Psoas muscle (tissue), 8 donors: ENCODE measurements at places on chromosomes 6 and 20. TPM values are rescaled to one million over a fixed set of nuclear protein-coding genes. Genes with fewer than 3 reads are reported as not detected.
A peak's percentile ranks its signal among the peaks of the same experiment; 100 is the strongest.

- H3K27ac ChIP-seq, result peak overlapping the region; percentile 42
- H3K27me3 ChIP-seq, result no peaks in the 10 kb centered on the region
- H3K36me3 ChIP-seq, result no peaks in the 10 kb centered on the region
- no peaks in the 10 kb centered on the region for H3K4me1 ChIP-seq
- no peak for DNase-seq
- no peak overlapping the region for H3K4me3 ChIP-seq
Measured at GRCh38 chr6:141552463-141552862, 580.3 kb upstream of the GJE1 start.

DNA sequence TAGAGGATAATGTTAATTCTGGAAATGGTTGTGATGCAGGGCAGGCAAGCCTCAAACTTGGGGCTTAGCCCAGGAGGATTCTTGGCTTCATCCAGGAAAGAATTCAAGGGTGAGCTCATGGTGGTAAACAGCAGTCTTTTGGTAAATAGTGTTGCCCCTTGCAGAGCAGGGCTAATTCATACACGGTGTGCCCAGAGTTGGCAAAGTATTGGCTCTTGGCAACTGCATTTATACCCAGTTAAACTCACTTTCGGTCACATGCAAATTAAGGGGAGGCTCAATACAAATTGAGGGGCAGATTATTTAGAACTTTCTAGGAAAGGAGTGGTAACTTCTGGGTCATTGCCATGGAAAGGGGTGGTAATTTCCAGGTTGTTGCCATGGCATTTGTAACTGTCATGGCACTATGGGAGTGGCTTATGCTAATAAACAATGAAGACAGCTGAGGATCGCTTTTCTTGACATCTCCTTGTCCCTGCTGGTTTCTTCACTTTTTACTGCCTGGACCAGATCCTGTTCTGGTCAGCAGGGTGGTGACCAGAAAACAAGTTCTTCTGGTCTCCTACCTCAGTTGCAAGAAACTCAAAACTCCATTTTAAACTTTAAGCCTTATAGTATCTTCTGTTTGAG lies 3.9 kb upstream of the OTOR start:
- no peak for DNase-seq
- H3K27me3 ChIP-seq, result peaks cover 4% of the 10 kb centered on the region
- no peaks in the 10 kb centered on the region for H3K4me1 ChIP-seq
- no peak overlapping the region for H3K27ac ChIP-seq

DNA sequence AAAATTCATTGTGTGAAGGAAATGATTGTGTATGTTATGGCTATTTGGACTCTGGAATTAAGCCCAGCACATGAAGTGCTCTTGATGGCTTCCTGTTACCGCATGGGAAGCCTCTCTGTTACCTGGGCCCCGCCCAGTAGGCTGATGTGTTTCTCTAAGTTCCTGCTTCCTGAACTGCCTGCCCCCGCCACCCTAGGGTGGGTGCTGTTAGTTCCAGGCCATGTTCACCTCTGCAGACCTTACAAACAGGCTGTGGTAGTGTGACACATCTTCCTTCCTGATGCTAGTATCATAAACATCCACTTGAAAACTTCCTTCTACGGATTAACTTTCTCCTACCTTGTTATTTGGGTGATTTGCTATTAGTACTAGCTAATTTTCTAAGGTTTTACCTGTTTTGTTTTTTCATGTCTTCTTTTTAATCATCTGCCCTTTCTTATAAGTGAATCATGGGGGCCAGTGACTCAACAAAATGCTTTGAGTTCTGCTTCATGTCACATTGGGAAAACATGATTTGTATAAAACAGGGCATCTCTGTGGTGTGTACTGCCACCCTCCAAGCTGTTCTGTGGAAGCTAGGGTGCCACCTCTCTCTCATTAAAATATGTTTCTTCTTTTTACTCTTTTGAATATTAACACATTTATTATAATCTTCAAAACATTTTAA lies 40.6 kb downstream of the SH3BGRL2 start:
- H3K4me1 ChIP-seq, result peaks cover 7% of the 10 kb centered on the region
- peak overlapping the region; percentile 18 for H3K27ac ChIP-seq
- no peak overlapping the region for H3K4me3 ChIP-seq
- peaks cover 4% of the 10 kb centered on the region for H3K36me3 ChIP-seq

- H3K27me3 ChIP-seq, result no peaks in the 10 kb centered on the region
- no peak overlapping the region for H3K4me3 ChIP-seq
- no peaks in the 10 kb centered on the region for H3K4me1 ChIP-seq
Measured at GRCh38 chr6:42368181-42368580, 83.5 kb downstream of the TRERF1 start.

GRCh38 chr20:43909720-43910119 lies 4.9 kb upstream of the TOX2 start:
- H3K36me3 ChIP-seq, result no peaks in the 10 kb centered on the region
- H3K27me3 ChIP-seq, result peaks cover 8% of the 10 kb centered on the region
- H3K27ac ChIP-seq, result no peak overlapping the region
- no peaks in the 10 kb centered on the region for H3K4me1 ChIP-seq
- DNase-seq, result no peak

Gene RAET1G
- total RNA-seq, result 0.40 TPM

DNA sequence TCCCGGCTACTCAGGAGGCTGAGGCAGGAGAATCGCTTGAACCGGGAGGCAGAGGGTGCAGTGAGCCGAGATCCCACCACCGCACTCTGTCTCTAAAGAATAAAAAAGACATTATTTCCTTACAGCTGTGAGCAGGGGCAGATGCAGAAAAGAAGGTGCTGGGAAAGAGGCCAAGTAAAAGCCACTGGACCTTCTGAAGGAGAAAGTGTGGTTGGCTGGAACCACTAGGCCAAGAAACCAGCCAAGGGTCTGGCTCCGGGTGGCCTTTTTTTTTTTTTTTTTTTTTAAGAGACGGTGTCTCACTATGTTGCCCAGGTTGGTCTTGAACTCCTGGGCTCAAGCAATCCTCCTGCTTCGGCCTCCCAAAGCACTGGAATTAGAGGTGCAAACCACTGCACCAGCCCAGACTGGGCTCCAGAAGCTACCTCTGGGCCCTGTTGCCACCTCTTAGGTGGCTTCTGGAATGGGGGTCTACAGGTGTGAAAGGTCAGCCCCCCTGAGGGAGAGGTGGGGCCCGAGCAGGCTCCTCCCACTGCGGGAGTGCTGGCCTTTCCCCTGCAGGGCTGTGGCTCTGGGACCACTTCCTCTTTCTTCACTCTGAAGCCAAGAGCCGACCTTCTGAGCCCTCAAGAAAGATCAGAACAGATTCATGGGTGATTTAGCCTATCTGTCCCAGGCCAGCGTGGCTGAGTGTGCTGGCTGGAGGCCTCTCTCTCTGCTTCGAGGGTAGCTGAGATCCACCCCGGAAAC lies at the start of gene FGD2:
Gene FGD2, plus strand, starts transcription at position 595 of the 750 bp plus-strand sequence. CDS start 163 bp downstream, outside the sequence.
- no peak within 1 kb of the TSS for H3K27ac ChIP-seq
- H3K36me3 ChIP-seq, result no peaks in the 10 kb centered on the region
- no peaks in the 10 kb centered on the region for H3K4me1 ChIP-seq
- peak within 1 kb of the TSS; percentile 26 for H3K4me3 ChIP-seq
- H3K27me3 ChIP-seq, result no peaks in the 10 kb centered on the region

- H3K27ac ChIP-seq, result peak overlapping the region; percentile 99
- peaks cover 3% of the 10 kb centered on the region for H3K36me3 ChIP-seq
- H3K4me3 ChIP-seq, result peak overlapping the region; percentile 97
- peaks cover 15% of the 10 kb centered on the region for H3K4me1 ChIP-seq
- H3K27me3 ChIP-seq, result no peaks in the 10 kb centered on the region
Measured at GRCh38 chr6:13573669-13574110, 711 bp upstream of the SIRT5 start.

DNA sequence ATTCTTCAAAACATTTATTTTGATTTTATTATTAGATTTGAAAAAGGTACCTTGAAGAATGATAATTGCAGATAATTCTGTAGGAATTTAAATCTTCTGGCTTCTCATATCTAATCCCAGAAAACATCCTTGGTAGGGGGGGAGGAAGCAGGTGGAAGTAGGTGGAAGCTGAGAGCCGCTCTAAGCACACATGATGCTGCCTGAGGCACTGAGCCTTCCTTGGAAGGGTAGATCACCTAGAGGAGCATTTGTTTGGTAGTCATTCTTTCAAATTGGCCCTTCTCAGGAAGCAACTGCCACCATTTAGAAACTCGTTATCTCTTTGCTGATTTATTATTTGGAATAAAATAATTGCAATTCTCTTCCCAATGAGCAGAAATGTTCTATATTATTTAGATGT lies 623.3 kb downstream of the CD109 start:
- no peaks in the 10 kb centered on the region for H3K27me3 ChIP-seq
- no peaks in the 10 kb centered on the region for H3K36me3 ChIP-seq
- no peak overlapping the region for H3K4me3 ChIP-seq
- H3K27ac ChIP-seq, result no peak overlapping the region
- H3K4me1 ChIP-seq, result no peaks in the 10 kb centered on the region
- DNase-seq, result no peak

DNA sequence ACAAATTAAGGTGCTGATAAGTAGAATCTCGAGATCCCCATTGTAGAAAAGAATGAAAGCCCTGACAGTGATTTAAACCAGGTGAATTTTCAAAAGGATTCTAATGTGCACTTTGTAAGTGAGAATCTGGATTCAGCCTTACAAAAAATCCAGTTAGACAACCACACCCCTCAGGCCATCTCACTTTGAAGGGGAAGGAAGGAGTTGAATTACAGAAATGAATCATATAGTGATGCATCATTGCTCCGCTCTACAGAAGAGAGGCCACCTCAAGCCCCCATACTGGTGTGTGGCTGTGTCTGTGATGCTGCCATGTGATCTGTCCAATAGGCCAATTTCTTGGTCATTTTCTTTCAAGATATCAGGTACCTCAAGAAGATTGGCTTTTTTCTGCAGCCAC lies 85.5 kb upstream of the NT5E start:
- no peaks in the 10 kb centered on the region for H3K27me3 ChIP-seq
- H3K4me3 ChIP-seq, result no peak overlapping the region
- H3K36me3 ChIP-seq, result no peaks in the 10 kb centered on the region
- DNase-seq, result no peak

- H3K27ac ChIP-seq, result no peak overlapping the region
- H3K4me1 ChIP-seq, result no peaks in the 10 kb centered on the region
- no peak for DNase-seq
- no peak overlapping the region for H3K4me3 ChIP-seq
Measured at GRCh38 chr6:106339334-106340029, 13.9 kb upstream of the ATG5 start.

- no peaks in the 10 kb centered on the region for H3K27me3 ChIP-seq
- no peak overlapping the region for H3K4me3 ChIP-seq
Measured at GRCh38 chr6:85245004-85245403, 204.9 kb upstream of the NT5E start.

DNA sequence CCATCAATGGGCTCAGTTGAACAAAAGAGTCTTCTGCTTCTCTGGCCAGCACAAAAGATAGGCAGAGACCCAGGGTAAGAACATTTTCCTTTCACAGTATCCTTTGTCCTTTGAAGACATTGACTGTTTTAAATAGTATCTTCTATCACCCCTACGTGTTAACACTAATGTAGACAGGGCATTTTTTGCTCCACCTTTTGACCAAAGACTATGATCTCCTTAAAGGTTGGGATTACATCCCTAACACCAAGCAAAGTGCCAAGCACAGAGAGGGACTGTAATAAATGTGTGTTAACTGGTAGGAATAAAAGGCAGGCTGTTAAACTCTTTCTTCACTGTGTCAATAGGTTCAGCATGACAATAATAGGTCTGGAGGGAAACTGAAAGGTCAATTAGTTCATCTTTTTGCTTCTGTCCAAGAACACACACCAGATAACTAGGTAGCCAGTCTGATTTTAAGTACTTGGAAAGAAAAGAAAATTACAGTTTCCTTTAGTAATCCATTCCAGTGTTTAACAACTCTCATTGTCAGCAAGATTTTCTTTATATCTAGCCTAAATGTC lies 63.6 kb upstream of the NOX3 start:
- no peak for DNase-seq
- H3K4me1 ChIP-seq, result peaks cover 6% of the 10 kb centered on the region
- no peak overlapping the region for H3K27ac ChIP-seq
- no peaks in the 10 kb centered on the region for H3K27me3 ChIP-seq
- H3K36me3 ChIP-seq, result no peaks in the 10 kb centered on the region
- no peak overlapping the region for H3K4me3 ChIP-seq

Gene PDYN
- not detected for total RNA-seq

- no peaks in the 10 kb centered on the region for H3K27me3 ChIP-seq
- no peak overlapping the region for H3K27ac ChIP-seq
- DNase-seq, result no peak
- H3K4me1 ChIP-seq, result peaks cover 6% of the 10 kb centered on the region
- H3K36me3 ChIP-seq, result no peaks in the 10 kb centered on the region
Measured at GRCh38 chr20:63264519-63264918, 8.1 kb upstream of the ARFGAP1 start.

GRCh38 chr6:36340618-36341454 lies 4.1 kb upstream of the BNIP5 start:
- H3K27ac ChIP-seq, result no peak overlapping the region
- peaks cover 3% of the 10 kb centered on the region for H3K4me1 ChIP-seq
- DNase-seq, result peak; percentile 80

Gene RIMS1
- 2.0 TPM for total RNA-seq

GRCh38 chr6:46352541-46353268 lies 138.5 kb downstream of the RCAN2 start:
- no peak for DNase-seq
- no peak overlapping the region for H3K4me3 ChIP-seq
- no peaks in the 10 kb centered on the region for H3K27me3 ChIP-seq
- H3K4me1 ChIP-seq, result peaks cover 11% of the 10 kb centered on the region
- H3K27ac ChIP-seq, result no peak overlapping the region

Gene CGAS
- total RNA-seq, result 1.1 TPM

DNA sequence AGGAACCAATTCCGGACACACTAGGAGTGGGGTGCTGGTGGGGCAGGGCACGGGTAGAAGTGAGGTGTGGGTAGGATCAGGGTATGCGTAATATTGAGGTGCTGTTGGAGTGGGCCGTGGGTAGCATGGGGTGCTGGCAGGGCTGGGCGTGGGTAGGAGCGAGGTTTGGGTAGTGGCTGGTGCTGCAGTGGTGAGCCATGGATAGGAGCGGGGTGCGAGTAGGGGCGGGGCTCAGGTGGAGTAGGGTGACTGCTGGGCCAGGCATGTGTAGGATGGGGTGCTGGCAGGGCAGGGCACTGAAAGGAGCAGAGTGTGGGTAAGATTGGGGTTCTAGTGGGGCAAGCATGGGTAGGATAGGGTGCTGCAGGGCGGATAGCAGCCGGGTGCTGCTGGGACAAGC lies 114.2 kb upstream of the DUSP22 start:
- no peak for DNase-seq
- H3K4me1 ChIP-seq, result no peaks in the 10 kb centered on the region
- no peaks in the 10 kb centered on the region for H3K36me3 ChIP-seq

DNA sequence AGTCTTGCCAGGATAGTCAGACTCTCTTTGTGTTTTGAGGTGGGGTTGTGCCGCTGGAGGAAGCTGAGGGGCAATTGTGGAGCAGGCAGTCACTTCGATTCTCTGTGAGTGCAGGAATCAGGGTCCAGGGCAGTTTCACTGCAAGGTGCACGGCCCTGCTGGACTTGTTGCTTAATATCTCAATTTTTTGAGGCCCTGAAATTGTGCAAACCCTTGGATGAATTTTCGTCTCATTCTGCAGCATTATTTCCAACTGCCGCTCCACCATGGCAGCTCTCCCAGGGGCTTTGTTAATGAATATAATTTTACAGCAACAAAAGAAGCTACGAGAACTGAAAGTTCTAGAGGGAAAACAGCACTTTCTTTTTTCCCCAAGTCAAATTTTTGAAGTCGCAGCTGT lies 531.9 kb downstream of the QKI start:
- no peaks in the 10 kb centered on the region for H3K36me3 ChIP-seq
- peak overlapping the region; percentile 41 for H3K27ac ChIP-seq
- peaks cover 19% of the 10 kb centered on the region for H3K4me1 ChIP-seq
- no peaks in the 10 kb centered on the region for H3K27me3 ChIP-seq
- H3K4me3 ChIP-seq, result peak overlapping the region; percentile 8
